ENCODE measurements at places on chromosomes 4 and X.

DNA sequence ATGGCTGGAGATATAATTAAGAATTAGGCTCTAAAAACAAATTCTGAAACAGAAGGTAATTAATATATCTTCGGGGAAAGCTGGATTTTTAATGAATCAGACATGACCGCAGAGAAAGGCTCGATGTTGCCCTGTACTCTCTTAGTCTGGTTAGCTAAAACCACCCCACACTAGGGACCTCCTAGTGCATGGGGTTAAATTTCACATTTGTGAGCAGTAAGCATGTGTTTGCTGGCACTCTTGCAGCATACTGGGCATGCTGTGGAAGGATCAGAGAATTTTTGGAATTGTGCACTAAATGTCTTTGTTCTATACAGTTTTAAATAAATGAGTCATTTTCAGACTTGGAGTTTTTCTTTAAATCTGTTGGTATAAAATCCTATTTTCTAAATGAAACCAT, 475.6 kb upstream of the FTHL17 start:
- no peaks in the 10 kb centered on the region for H3K27me3 ChIP-seq
- no peaks in the 10 kb centered on the region for H3K4me1 ChIP-seq
- no peak for DNase-seq
- H3K36me3 ChIP-seq: no peaks in the 10 kb centered on the region
- H3K27ac ChIP-seq: no peak overlapping the region

- H3K27ac ChIP-seq: no peak within 1 kb of the TSS
- H3K4me1 ChIP-seq: no peaks in the 10 kb centered on the region
- H3K36me3 ChIP-seq: no peaks in the 10 kb centered on the region
- no peaks in the 10 kb centered on the region for H3K27me3 ChIP-seq
- no peak for DNase-seq
- no peak within 1 kb of the TSS for H3K4me3 ChIP-seq
These were observed at the start of gene HOPX for GRCh38 chr4:56681158-56681852. Gene HOPX, minus strand, starts transcription at chr4:56681296. Its CDS starts 23,480 bp downstream, at chr4:56657816.

DNA sequence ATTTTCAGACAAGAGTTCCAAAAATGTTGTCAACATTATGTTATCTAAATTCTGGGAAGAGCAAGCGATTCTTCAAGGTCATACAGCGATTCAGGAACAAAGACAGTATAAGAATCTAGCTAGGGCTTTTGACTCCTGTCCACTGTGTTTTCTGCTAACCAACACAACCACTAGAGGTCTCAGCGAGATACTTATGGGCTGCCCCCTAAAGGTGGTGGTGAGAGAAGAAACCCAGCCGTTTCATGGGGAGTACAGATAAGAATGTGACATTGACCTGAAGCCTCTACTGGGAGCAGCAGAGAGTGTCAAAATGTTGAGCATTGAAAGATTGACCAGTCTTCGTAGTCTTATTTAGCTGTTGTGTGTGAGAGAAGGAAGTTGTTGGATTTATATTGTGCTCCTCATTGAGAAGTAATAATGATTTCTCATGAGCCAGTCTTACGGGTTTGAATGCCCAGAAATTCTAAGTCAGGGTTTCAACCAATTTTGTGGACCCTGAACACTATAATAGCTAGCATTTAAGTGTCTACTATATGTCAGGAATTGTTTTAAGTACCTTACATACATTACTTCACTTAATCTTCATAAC, 168.3 kb downstream of the SPRY1 start:
- no peak overlapping the region for H3K27ac ChIP-seq
- DNase-seq: no peak
- no peak overlapping the region for H3K4me3 ChIP-seq

- H3K4me3 ChIP-seq: no peak overlapping the region
- H3K27ac ChIP-seq: no peak overlapping the region
- H3K36me3 ChIP-seq: no peaks in the 10 kb centered on the region
- no peaks in the 10 kb centered on the region for H3K4me1 ChIP-seq
- DNase-seq: no peak
- H3K27me3 ChIP-seq: no peaks in the 10 kb centered on the region
These were observed 168.7 kb downstream of the NR3C2 start for GRCh38 chr4:148273501-148273986.

- no peaks in the 10 kb centered on the region for H3K27me3 ChIP-seq
- H3K4me3 ChIP-seq: no peak overlapping the region
- no peak overlapping the region for H3K27ac ChIP-seq
These were observed 316.9 kb downstream of the EVC2 start for GRCh38 chr4:5391492-5391891.

- H3K27me3 ChIP-seq: no peaks in the 10 kb centered on the region
- peaks cover 6% of the 10 kb centered on the region for H3K4me1 ChIP-seq
- H3K36me3 ChIP-seq: peaks cover 6% of the 10 kb centered on the region
- no peak for DNase-seq
- H3K4me3 ChIP-seq: peak overlapping the region; percentile 10
- H3K27ac ChIP-seq: peak overlapping the region; percentile 94
These were observed 1.5 kb upstream of the EIF4E start for GRCh38 chr4:98930311-98930865.

GRCh38 chr4:110635163-110635865, 12.4 kb upstream of the PITX2 start:
- no peak overlapping the region for H3K4me3 ChIP-seq
- peaks cover 15% of the 10 kb centered on the region for H3K4me1 ChIP-seq
- H3K36me3 ChIP-seq: no peaks in the 10 kb centered on the region
- H3K27ac ChIP-seq: no peak overlapping the region
- H3K27me3 ChIP-seq: peaks cover 17% of the 10 kb centered on the region
- DNase-seq: no peak

GRCh38 chr4:183783306-183783705, 121.8 kb upstream of the STOX2 start:
- no peak overlapping the region for H3K27ac ChIP-seq
- no peaks in the 10 kb centered on the region for H3K27me3 ChIP-seq
- no peak overlapping the region for H3K4me3 ChIP-seq
- no peaks in the 10 kb centered on the region for H3K36me3 ChIP-seq
- DNase-seq: no peak

GRCh38 chr4:165635951-165636350, 237.1 kb upstream of the TLL1 start:
- no peak for DNase-seq
- H3K4me3 ChIP-seq: no peak overlapping the region
- no peaks in the 10 kb centered on the region for H3K36me3 ChIP-seq
- no peaks in the 10 kb centered on the region for H3K27me3 ChIP-seq

DNA sequence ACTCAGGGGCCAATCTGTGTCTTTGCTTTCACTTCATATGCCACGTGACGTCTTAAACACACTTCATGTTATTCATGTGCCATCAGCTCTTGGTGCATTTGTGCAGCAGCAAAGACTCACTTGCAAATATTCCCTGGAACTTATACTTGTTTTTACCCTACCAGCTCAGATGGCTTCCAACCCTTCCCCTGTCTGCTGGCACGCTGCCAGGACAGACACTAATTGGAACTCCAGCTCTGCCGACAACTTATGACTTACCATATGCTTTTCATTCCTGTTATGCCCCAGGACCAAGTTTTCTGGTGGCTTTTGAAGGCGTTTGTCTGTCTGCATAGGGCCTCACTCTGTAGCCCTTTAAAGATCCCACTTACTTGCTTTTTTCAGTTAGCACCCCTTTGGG, 261.7 kb upstream of the GNPDA2 start:
- H3K4me3 ChIP-seq: no peak overlapping the region
- no peaks in the 10 kb centered on the region for H3K36me3 ChIP-seq
- no peaks in the 10 kb centered on the region for H3K4me1 ChIP-seq
- H3K27ac ChIP-seq: no peak overlapping the region

DNA sequence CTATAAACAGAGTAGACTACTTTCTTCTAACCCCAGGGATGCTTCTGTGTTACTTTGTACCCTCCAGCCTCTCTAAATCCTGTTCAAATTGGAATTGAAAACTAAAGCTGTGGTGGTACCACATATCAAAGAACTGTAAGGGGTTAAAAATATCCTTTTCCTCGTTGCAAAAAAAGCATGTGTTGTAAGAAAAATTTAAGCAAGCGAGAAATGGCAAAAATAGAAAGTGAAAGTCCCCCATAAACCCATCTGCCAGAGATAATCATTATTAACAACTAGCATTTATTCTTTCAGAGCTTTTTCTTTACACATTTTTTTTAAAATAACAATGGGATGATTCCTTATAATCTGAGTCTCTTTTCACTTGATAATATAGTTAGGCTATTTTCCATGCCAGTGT, 40.6 kb downstream of the TMEM164 start:
- no peaks in the 10 kb centered on the region for H3K27me3 ChIP-seq
- no peaks in the 10 kb centered on the region for H3K4me1 ChIP-seq
- no peaks in the 10 kb centered on the region for H3K36me3 ChIP-seq
- H3K4me3 ChIP-seq: no peak overlapping the region

GRCh38 chrX:15530318-15530717, 29.7 kb downstream of the BMX start:
- no peak for DNase-seq
- H3K4me1 ChIP-seq: no peaks in the 10 kb centered on the region
- H3K27me3 ChIP-seq: no peaks in the 10 kb centered on the region

DNA sequence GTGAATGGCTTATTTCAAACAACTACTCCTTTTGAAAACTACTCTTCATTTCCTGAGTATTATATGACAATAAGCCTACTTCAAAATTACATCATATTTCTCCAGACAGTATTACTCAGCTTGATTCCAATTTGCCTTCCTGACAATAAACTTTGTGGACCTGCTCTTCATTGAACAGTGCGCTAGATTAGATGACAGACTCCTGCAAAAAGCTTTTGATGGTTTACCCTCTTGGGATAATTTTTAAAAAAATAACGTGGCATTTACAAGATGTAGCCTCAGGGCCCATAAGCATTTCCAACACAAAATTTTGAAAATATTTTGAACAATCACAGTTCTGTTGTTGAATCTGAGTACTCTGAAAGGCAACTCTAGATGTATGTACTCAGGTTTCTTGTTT, 25.9 kb downstream of the MGAT4D start:
- no peak for DNase-seq
- no peaks in the 10 kb centered on the region for H3K36me3 ChIP-seq
- H3K27ac ChIP-seq: no peak overlapping the region
- no peaks in the 10 kb centered on the region for H3K4me1 ChIP-seq
- no peak overlapping the region for H3K4me3 ChIP-seq

- no peaks in the 10 kb centered on the region for H3K4me1 ChIP-seq
- no peak overlapping the region for H3K4me3 ChIP-seq
- no peaks in the 10 kb centered on the region for H3K27me3 ChIP-seq
- no peak for DNase-seq
- H3K27ac ChIP-seq: no peak overlapping the region
- H3K36me3 ChIP-seq: no peaks in the 10 kb centered on the region
These were observed 51.2 kb downstream of the GPR50 start for GRCh38 chrX:151227627-151228026.

DNA sequence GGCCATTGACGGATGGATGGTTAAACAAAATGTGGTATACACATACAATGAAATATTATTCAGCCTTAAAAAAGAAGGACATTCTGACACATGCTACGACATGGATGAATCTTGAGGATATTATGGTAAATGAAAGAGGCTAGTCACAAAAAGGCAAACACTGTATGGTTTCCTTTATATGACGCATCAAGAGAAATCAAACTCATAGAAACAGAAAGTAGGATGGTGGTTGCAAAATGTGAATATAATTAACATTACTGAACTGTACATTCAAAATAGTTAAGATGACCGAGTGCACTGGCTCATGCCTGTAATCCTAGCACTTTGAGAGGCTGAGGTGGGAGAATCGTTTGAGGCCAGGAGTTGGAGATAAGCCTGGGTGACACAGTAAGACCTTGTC, 9.5 kb upstream of the CASK start:
- no peaks in the 10 kb centered on the region for H3K36me3 ChIP-seq
- H3K27ac ChIP-seq: no peak overlapping the region
- DNase-seq: no peak
- peaks cover 13% of the 10 kb centered on the region for H3K27me3 ChIP-seq
- no peak overlapping the region for H3K4me3 ChIP-seq

GRCh38 chr4:54675721-54676461, 18.1 kb downstream of the KIT start:
- H3K4me1 ChIP-seq: no peaks in the 10 kb centered on the region
- no peak for DNase-seq
- H3K36me3 ChIP-seq: no peaks in the 10 kb centered on the region
- no peaks in the 10 kb centered on the region for H3K27me3 ChIP-seq

- no peak for DNase-seq
- no peaks in the 10 kb centered on the region for H3K4me1 ChIP-seq
- no peaks in the 10 kb centered on the region for H3K36me3 ChIP-seq
- H3K4me3 ChIP-seq: no peak overlapping the region
- H3K27ac ChIP-seq: no peak overlapping the region
These were observed 57.1 kb upstream of the PRDM8 start for GRCh38 chr4:80140194-80140593.

GRCh38 chr4:8657381-8658088, 65.0 kb downstream of the CPZ start:
- H3K4me1 ChIP-seq: no peaks in the 10 kb centered on the region
- no peak for DNase-seq
- no peaks in the 10 kb centered on the region for H3K27me3 ChIP-seq
- no peak overlapping the region for H3K27ac ChIP-seq

GRCh38 chrX:110055616-110056015, 52.7 kb downstream of the TMEM164 start:
- no peaks in the 10 kb centered on the region for H3K36me3 ChIP-seq
- no peak overlapping the region for H3K27ac ChIP-seq
- peaks cover 8% of the 10 kb centered on the region for H3K27me3 ChIP-seq
- no peaks in the 10 kb centered on the region for H3K4me1 ChIP-seq

GRCh38 chrX:150767475-150768131, 74.4 kb downstream of the MTMR1 start:
- H3K27me3 ChIP-seq: no peaks in the 10 kb centered on the region
- H3K36me3 ChIP-seq: peaks cover 25% of the 10 kb centered on the region
- no peaks in the 10 kb centered on the region for H3K4me1 ChIP-seq
- no peak overlapping the region for H3K27ac ChIP-seq
- no peak for DNase-seq

GRCh38 chr4:8819019-8819418, 52.6 kb downstream of the HMX1 start:
- no peak for DNase-seq
- H3K27me3 ChIP-seq: no peaks in the 10 kb centered on the region
- H3K4me3 ChIP-seq: no peak overlapping the region
- H3K27ac ChIP-seq: no peak overlapping the region

GRCh38 chr4:150591904-150592303, 10.0 kb downstream of the MAB21L2 start:
- H3K27ac ChIP-seq: no peak overlapping the region
- H3K4me3 ChIP-seq: no peak overlapping the region
- H3K4me1 ChIP-seq: no peaks in the 10 kb centered on the region
- DNase-seq: no peak
- H3K27me3 ChIP-seq: no peaks in the 10 kb centered on the region

DNA sequence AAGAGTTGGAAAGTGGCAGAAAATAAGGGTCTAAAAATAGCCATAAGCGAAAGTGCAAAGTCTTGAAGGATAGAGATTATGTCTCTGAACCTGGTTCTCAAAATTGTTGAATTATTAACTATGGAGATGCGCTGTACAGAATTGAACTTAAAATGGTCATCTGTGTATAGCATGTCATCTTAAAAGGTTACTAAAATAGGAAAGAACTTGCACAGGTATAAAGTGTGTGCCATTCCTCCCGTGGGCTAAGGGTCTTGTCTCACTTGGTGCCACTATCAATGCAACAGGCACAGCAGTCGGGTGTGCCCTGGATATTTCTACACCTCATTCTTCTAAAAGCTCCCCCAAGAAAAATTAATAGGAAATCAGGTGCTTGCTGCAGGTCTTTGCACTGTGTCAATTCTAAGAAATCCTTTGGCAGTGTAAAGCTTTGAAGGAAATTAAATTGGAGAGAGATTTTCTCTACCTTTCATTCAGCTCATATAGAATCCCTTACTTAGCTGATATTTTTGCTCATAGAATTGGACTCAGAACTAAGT, 2.4 kb downstream of the SORBS2 start:
- no peaks in the 10 kb centered on the region for H3K36me3 ChIP-seq
- no peak for DNase-seq
- H3K4me3 ChIP-seq: no peak overlapping the region
